ENCODE measurements at places on chromosomes 2 and 18.

DNA sequence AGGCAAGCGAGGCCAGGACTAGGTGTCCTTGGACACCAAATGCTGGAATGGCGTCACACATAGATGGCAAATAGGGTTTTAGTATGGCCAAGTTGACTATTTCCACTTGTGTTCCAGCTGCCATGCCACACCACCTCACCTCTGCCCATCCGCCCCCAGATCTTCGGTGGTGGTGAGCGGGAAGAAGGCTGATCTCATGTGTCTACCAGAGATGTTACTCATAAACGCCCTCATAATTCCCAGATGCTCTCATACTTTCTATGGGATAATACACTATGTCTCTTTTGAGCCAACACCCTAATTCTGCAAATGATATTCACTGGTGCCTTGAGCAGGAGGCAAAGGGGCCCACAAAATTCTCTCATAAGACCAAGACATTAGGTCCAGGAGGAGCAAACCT is 281.1 kb upstream of the FN1 start:
- no peak for DNase-seq

DNA sequence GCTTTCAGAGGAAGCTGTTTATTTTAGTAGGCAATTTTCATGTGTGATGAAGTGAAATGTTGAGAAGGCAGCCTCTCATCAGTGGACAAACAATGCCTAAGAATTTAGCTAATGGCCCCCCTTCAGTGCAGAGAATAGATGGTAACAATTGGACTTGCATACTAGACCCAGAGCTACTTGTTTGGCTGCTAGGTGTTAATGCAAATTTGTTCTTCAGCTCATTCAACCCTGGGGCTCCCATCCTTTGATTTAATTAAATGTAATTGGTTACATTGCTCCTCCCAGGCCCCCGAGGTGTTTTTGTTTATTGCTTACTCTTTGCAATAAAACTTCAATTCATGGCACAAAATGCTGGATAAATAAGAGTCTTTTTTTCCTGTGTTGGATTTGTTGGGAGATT is 68.6 kb downstream of the CAMKMT start:
- no peak for DNase-seq

DNA sequence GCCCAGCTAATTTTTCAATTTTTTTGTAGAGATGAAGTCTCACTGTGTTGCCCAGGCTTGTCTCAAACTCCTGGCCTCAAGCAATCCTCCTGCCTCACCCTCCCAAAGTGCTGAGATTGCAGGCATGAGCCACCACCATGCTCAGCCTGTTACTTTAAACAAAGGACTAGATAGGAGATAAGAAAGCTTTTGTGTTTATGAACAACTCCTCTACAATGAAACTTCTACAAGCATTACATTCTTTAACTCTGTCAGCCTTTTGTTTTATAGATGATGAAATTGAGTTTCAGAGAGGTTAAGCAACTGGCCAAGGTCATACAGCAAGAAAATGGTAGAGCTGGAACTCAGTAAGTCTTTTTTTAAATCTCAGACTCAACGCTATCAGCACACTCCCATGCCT is 22.7 kb downstream of the ALPK2 start:
- DNase-seq, result no peak

DNA sequence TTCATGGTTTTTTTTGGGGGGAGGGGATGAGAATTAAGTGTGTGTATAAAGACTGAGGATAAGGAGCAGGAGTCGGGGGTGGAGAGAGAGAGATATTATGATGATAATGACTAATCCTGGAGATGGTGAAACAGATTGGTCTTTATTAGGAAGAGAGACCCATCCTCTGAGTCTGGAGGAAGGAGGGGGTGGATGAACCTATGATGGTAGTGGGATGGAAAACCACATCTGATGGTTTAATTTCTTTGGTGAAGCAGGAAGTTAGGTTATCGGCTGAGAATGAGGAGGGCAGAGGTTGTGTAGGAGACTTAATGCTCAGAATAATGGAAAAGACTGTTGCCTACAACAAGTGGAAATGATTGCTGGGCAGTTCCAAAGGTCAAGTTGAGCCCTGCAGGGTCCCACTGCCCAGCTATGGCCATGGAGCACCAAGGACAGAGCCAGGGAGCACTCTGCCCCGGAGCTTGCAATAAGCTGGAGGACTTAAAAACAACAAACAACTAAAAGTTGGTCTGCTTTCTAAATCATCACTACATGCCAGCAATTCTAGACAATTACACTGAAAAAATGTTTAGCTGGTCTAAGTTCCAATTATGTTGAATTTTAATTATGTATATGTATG is 7.9 kb downstream of the SLC16A14 start:
- no peak for DNase-seq

GRCh38 chr2:6352906-6353515 is 512.7 kb downstream of the CMPK2 start:
- DNase-seq, result no peak

GRCh38 chr2:126658319-126658904 is 2.5 kb downstream of the GYPC start:
- DNase-seq, result no peak

- DNase-seq, result no peak
Measured at GRCh38 chr18:51323961-51324360, 126.5 kb upstream of the MEX3C start.

GRCh38 chr2:224046752-224047151 is 7.7 kb upstream of the SERPINE2 start:
- DNase-seq, result no peak

DNA sequence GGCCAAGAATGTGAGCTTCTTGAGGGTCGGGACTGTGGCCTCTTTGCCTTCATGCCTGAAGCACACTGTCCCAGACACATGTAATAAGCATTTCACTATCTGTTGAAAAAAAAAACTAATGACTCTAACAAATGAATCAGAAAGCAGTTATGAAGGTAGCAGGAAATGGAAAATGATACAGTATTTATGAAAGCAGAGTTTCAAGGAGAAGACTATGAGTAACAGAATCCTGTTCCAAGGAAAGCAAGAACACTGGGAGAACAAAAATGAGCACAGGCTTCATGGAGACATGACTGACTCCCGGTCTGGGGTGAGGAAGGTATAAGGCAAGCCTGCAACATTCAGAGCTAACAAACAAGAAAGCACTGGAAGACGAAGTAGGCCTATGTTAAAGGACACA is 190.8 kb downstream of the RNF152 start:
- DNase-seq, result no peak

DNA sequence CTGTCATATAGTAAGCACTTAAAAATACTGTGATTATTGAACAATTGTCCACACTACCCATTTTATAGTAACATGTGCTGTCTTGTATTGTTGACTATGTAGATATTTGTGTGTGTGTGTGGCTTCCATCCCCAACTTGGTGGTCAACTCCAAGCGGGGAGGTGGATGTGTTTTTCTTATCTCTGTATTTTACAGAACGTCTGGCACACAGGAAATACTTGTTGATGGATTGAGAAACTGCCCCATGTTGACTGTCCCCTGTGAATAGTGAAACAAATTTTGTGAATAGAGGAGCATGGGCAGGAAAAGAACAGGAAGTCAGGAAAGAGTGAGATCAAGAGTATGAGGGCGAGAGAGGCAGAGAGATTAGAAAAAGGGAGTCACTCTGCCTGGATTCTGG is 83.6 kb downstream of the CELF4 start:
- DNase-seq, result no peak

DNA sequence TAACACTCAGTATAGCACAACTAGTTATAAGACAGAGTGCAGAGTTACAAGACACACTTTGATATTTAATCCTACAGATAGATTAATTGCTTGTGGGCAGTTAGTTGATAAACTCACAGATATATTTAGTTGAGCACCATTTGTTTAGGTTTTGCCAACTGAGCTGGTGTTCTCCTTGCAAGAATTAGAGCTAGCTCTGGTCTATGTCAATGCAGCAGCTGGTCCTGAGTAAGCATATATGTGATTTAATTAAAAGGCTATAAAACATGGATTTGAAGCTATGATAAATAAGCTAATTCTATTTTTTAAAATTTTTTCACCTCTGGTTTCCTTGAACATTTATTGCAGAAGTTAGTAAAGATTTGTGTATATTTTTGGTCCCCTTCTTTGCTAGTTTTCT is 35.6 kb downstream of the GPD2 start:
- no peak for DNase-seq

GRCh38 chr2:20558391-20559150 is 92.3 kb downstream of the HS1BP3 start:
- DNase-seq, result no peak

GRCh38 chr18:59760619-59761600 is 63.7 kb upstream of the CCBE1 start:
- no peak for DNase-seq

- DNase-seq, result no peak
Measured at GRCh38 chr2:11622611-11623010, 47.4 kb downstream of the NTSR2 start.

GRCh38 chr18:26228562-26229260 is 2.5 kb downstream of the TAF4B start:
- DNase-seq, result no peak

- no peak for DNase-seq
Measured at GRCh38 chr2:182559623-182560022, 132.8 kb upstream of the PDE1A start.

- DNase-seq, result no peak
Measured at GRCh38 chr2:3749201-3749600, 45.8 kb downstream of the DCDC2C start.

- no peak for DNase-seq
Measured at GRCh38 chr2:233464056-233464455, 102.5 kb downstream of the USP40 start.

DNA sequence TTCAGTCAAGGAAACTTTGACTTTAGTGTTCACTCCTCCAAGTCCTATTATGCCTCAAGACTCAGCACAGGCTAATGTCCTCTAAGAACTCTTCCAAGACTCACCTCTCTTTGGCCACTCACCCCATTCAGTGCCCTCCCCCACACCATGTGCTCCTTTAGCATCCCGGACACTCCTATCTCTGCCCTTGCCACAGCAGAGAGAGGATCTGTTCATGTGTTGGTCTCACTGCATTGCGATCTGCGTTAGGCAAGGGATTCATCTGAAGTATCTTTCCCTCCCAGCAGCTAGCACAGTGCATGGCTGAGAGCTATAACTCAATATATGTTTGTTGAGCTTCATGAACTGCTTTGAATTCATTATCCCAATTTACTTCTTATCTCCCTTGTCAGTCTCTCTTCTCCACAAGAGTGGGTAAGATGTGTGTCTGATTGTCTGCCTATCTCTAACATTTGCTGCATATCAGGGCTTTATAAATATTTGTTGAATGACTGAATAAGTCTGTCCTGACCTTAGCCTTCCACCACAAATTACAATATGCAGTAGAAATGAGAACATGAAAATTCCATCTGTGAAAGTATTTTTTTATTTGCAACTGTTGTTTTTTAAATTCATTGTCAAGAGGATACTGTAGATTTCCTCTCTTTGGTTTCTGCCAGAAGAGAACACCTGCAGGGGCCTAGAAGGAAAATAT is 179.9 kb upstream of the NCKAP5 start:
- no peak for DNase-seq

- DNase-seq, result no peak
Measured at GRCh38 chr2:44953499-44953883, 12.0 kb downstream of the SIX3 start.

DNA sequence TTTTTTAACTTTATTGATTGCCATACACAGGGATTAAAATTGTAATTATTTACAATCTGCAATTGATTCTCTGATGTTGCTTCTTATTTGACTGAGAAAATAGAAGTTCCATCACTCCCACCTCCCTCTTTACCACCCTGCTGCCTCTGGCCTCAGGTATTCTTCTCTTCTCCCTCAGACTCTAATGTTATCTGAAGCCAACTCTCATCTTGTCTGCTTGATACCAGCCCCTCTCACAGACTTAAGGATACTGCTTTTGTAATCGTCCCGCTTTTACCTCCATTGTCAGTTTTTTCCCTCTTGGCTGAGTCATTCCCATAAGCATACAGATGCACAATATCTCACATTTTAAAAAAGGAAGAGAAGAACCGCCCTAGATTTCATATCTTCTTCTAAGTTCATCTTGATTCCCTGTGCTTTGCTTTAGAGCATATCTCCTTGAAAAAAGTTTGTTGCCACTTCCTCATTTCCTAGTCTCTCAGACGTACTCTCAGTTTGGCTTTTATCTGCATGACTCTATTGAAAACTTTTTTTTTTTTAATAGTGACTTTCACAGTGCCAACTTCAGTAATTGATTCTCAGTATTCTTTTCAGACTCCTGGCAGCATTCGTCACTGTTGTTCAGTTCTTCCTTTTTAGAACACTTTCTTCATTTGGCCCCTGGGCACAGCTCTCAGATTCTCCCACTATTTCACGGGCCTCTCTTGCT is 31.1 kb downstream of the SPAG16 start:
- DNase-seq, result no peak
